Stimulated activated CD8-positive, alpha-beta memory T cell treated with anti-CD3 and anti-CD28 coated beads, Interleukin-12 subunit alpha, Interleukin-12 subunit beta, amount 100 ng/mL, for 1 hour (primary cell): ENCODE measurements at places on chromosomes 12 and 14.

DNA sequence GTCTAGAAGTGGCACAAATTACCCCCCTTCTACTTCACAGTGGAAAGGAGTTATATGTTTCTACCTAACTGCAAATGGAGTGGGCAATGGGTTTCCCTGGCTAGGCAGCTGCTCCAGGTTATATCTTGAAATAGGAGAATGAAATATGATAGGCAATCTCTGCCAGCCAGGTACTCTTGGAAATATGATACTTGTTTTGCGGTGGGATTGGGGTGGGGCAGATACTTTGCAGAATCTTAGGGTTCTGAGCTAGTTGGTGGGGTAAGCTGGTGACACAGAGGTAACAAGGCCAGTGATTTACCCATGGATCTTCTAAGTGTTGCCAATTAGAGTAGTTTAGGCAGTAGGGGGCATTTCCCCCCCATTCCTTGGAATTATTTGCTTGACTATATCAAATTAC is 140.1 kb downstream of the ATP23 start:
- no peak for DNase-seq

- DNase-seq: no peak
Observed at GRCh38 chr12:123474485-123475245, 16.7 kb downstream of the SNRNP35 start.

- DNase-seq: no peak
Observed at GRCh38 chr12:109475993-109476806, 900 bp downstream of the KCTD10 start.

- DNase-seq: no peak
Observed at GRCh38 chr12:129097451-129097850, 244.2 kb downstream of the GLT1D1 start.

GRCh38 chr12:3805077-3805476 is 52.2 kb upstream of the CRACR2A start:
- no peak for DNase-seq

DNA sequence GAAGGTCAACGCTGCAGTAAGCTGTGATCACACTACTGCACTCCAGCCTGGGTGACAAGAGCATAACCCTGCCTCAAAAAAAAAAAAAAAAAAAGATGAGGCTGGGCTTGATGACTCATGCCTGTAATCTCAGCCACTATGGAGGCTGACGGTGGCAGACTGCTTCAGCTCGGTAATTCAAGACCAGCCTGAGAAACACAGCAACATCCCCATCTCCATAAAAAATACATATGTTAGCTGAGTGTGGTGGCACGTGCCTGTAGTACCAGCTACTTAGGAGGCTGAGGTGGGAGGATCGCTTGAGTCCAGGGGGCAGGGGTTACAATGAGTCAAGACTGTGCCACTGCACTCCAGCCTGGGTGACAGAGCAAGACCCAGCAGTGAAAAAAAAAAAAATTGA is 50.4 kb downstream of the GXYLT1 start:
- peak; percentile 0 for DNase-seq

- no peak for DNase-seq
Observed at GRCh38 chr12:107396991-107397390, 288.6 kb upstream of the PWP1 start.

GRCh38 chr12:4809449-4810218 is 89.4 kb downstream of the GALNT8 start:
- DNase-seq: no peak

DNA sequence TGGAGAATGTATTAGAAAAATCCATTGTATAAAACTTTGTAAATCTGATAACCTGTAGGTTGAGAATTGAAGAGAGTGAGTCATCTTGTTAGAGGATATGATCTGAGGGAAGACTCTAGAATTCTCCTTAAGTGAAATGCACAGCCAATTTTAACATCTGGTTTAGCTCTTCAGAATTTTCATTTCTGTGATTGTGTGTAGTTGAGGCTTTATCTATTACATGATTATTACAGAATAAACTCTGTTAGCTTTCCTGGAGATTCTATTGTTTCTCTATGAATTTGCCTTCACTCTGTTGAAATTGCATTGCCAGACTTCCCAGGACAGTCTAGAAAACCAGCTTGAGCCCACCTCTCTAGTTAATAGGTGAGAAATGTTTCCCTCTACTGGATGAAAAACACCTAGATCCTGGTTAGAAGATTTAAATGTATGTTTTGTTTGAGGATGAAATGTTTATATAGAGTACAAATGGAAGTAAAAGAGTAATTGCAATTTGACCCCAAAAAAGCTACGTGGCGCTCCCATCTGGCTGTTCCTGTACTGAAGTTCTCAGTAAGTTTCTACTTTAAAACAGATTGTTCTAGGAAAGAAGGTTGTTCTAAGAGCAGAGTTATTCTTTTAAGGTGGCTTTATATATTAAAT is 2.9 kb downstream of the NUDT4 start:
- DNase-seq: no peak

DNA sequence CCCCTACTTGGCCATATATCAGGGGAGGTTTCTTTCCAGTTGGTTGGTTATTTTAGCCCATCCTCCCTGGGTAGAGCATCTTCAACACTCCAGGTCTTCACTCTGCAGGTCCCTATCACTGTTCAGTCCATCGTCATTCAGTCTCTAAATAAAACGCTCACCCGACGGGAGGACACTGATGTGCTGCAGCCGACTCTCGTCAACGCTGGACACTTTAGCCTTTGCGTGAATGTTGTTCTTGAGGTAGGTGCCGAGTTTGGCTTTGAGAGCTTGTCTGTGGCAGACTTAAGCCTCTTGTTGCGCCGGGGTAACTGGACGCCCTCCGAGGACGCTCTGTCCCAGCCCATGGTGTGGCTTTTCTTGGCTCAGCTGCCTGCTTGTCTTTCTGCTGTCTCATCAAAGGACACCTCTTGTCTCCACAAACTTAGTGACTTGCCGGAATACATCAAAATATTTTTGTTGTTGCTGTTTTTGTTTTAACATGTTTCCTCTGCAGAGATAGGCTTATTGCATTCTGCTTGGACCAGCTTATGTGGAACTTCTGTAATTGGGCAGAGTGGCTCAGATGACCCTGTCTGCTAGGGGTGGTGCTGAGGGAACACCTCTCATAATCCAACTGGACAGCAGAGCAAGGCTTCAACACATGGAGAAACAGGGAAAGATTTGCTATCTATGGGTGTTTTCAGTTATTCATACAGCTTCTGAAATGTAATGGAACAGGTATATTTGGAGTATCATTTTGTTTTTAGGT is 26.5 kb downstream of the TCTN1 start:
- DNase-seq: no peak

DNA sequence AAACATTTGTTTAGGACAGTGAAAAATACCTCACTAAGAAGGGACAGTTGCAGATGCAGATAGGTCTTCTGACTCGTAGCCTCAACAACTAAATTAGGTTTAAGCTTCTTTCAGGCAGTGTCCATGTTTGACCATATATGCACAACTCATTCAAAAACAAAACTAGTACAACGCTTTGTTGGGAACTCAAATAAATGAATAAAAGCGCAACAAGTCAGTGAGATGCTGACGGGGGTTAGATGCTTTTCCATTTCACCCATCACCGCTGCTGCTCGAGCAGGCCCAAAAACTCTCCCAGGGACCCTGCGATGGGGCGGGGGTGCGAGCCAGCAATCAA is 633 bp downstream of the RPAP3 start:
- no peak for DNase-seq

GRCh38 chr12:67818459-67818903 is 169.9 kb downstream of the DYRK2 start:
- DNase-seq: no peak

GRCh38 chr14:94366146-94366915 is 22.1 kb downstream of the SERPINA1 start:
- no peak for DNase-seq

- DNase-seq: no peak
Observed at GRCh38 chr14:83463500-83464098, 1929.9 kb upstream of the SEL1L start.

GRCh38 chr12:24352363-24352762 is 402.9 kb upstream of the SOX5 start:
- no peak for DNase-seq

DNA sequence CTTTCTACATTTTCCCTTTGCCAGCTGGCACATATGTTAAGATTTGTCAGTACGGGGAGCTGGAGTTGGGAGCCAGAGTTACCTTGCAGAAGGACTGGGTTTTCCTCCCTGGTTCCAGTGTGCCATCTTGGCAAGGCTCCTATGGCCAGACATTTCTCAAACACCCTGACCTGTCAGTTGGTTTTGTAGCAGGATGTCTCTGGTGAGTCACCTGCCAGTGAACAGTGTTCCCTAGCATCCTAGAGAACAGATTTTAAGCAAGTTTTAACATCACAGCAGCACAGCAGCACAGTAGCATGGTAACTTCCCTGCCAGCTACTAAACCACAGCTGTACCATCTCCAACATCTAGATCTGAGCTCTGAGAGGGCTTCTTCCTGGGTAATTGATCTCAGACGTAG is 26.2 kb upstream of the KTN1 start:
- no peak for DNase-seq

DNA sequence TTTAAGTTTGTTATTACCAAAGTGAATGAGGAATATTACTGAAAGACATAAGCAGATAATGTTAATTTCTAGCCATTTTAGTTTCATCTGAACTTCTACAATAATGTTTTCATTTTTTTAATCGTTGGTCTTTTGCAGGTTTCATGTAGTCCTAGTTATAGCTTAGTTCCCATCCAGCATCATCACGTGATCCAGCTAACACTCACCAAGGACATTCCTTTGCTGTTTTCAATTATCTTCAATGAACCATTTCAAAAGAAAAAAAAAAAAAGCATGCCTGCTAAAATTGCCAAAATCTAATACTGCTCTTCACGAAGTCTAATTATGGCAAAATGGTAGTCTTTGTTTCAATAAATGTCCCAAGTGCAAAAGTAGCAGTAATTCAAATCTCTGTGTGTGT is 187.7 kb upstream of the ATXN7L3B start:
- DNase-seq: no peak

GRCh38 chr12:127731657-127732056 is 535.3 kb upstream of the TMEM132C start:
- DNase-seq: no peak

- no peak for DNase-seq
Observed at GRCh38 chr12:112979041-112979680, 842 bp downstream of the OAS2 start.

GRCh38 chr14:25041898-25042297 is 8.0 kb downstream of the STXBP6 start:
- no peak for DNase-seq

- DNase-seq: no peak
Observed at GRCh38 chr12:95322326-95322725, 104.7 kb downstream of the VEZT start.

DNA sequence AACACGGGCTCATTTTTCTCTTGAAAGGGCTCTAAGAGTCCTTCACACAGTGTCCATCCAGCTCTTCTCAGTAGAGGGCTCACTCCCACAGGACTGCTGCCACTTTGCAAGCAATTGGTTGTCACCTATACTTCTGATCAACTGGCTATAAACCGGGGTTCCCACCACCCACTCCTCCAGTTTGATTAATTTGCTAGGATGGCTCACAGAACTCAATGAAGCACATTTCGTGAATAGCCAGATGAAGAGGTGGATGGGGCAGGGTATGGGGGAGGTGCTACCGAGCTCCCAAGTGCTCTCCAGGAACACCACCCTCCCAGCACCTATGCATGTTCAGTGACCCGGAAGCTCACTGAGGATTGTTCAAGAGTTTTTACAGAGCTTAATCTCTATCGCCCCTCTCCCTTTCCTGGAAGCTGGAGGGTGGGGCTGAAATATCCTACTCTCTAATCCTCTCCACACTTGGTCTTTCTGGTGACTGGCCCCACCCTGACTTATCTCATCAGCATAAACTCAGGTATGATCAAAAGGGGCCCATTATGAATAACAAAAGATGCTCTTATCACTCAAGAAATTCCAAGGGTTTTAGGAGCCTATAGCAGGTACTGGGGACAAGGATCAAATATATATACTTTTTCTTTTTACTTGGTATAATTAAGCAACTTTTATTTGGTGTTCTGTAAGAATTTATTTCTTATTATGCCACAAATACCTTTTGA is 13.9 kb upstream of the EGLN3 start:
- no peak for DNase-seq

GRCh38 chr12:108462686-108463085 is 52.4 kb upstream of the FICD start:
- no peak for DNase-seq

DNA sequence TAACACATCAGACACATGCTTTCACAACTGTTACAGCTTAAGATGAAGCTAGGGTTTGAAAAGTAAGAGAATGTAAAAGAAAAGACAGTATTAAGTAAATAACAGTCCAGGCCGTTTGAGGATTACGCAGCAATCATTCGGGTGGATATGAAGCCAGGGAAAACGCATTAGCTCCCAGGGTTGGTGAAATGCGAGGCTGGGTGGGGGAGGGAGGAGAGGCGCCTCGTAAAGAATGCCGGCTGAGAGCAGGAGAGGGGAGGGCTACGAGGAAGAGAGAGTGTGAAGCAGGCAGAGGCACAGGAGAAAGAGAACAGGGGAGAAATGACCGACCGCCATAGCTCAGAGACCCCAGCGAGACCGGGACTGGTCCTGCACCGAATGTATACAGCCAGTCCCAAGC is 73.0 kb downstream of the IQSEC3 start:
- DNase-seq: no peak

- peak; percentile 51 for DNase-seq
Observed at GRCh38 chr12:6563448-6564050, 4.5 kb downstream of the NOP2 start.

DNA sequence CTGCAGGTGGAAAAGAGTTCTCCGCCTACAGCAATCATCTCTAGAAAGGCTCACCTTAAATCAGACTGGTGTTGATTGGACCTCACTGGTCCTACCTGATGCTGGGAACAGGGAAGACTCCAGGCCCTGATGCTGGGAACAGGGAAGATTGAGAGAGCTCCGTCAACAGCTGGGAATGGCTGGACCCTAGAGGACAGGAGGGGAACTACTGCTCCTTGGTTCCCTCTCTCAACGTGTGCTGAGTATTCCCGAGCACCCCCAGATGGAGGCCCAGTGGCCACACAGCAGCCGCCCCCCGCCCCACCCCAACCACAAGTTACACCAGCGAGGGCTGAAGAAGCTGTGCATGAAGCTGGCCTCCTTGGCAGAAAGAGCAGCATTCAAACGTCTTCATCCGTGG is 240.3 kb downstream of the SLC15A4 start:
- no peak for DNase-seq

DNA sequence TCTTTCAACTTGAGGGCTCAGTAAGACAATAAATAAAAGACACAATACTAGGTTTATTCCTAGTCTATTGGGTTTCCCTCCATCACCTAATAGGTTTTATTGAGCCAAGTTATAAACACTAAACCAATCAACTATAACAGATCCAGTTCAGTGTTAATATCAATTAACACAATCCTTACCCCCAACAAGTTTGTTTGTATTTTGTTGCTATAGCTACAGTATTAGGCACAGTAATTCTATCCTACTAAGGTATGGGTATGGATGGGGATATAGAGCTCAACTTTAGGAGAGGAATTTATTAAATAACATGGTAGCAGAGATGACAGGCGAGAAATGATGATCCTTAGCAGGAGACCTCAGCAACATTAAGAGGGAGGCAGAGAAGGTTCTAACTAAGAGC is 13.3 kb downstream of the PPP4R3A start:
- no peak for DNase-seq
